ENCODE measurements at places on chromosomes 12 and 14. TPM values are rescaled to one million over a fixed set of nuclear protein-coding genes. Genes with fewer than 3 reads are reported as not detected.

DNA sequence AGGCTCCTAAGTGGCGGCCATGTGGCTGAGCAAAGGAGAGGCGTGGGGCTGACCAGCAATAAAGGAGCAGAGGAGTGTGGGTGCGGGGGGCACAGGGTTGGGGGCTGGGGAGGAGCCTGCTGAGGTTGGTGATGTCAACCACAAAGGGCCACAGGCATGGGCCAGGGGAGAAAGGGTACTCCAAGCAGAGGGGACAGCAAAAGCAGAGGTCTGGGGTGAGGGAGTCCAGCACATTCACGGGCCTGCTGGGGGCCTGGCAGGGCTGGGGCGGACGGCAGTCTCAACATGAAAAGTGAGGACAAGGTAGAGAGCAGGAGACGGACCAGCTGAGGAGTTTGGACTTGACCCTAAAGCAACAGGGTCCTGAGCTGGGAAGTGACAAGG, 81.7 kb downstream of the CHGA start:
- no peak for DNase-seq

GRCh38 chr12:59452259-59452658, 143.6 kb upstream of the SLC16A7 start:
- DNase-seq, result peak; percentile 77

- DNase-seq, result no peak
These were observed 20.5 kb downstream of the RAP1B start for GRCh38 chr12:68631227-68631626.

- DNase-seq, result peak; percentile 82
These were observed 32.8 kb downstream of the MIA2 start for GRCh38 chr14:39266525-39266870.

- DNase-seq, result peak; percentile 29
These were observed 32.8 kb upstream of the TOMM20L start for GRCh38 chr14:58362798-58363412.

GRCh38 chr12:113152835-113153814, 3.6 kb downstream of the CFAP73 start:
- DNase-seq, result peak; percentile 79

RTL1 gene
- total RNA-seq, result not detected

Data from mammary epithelial cell (primary cell).